Effector memory CD4-positive, alpha-beta T cell (primary cell): ENCODE measurements at places on chromosomes 1 and 21.

- DNase-seq = no peak
These were observed 23.7 kb downstream of the KRTAP10-1 start for GRCh38 chr21:44516342-44516741.

- DNase-seq = no peak
These were observed 33.5 kb upstream of the KLF17 start for GRCh38 chr1:44084998-44085675.

DNA sequence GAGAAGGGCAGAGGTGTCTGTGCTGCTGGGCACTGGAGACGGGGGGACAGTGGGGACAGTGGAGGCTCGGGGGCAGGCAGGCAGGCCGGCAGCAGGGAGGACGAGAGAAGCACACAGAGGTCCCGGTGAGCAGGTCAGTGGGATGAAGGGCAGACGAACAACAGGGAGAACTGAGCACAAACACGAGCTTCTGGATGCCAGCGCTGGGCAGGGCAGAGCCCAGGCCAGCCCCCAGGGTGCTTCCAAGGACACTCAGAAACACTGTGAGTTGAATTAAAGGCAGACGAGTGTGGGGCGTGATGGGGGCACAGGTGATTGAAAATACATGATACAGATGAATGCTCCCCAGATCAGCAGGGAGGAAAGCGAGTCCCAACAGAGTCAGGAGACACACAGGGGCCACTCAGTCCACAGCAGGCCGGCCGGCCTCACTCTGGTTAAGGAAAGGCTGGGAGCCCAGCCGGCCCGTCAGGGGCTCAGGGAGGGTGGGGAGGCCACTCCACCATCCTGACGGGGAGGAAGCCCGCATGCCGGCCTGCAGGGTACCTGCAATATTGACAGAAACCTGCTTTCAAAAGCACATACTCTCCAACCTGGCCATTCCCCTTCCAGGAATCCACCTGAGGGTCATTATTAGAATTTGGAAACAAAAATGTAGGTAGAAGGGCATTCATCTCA, 14.1 kb downstream of the SLC19A1 start:
- DNase-seq = no peak

DNA sequence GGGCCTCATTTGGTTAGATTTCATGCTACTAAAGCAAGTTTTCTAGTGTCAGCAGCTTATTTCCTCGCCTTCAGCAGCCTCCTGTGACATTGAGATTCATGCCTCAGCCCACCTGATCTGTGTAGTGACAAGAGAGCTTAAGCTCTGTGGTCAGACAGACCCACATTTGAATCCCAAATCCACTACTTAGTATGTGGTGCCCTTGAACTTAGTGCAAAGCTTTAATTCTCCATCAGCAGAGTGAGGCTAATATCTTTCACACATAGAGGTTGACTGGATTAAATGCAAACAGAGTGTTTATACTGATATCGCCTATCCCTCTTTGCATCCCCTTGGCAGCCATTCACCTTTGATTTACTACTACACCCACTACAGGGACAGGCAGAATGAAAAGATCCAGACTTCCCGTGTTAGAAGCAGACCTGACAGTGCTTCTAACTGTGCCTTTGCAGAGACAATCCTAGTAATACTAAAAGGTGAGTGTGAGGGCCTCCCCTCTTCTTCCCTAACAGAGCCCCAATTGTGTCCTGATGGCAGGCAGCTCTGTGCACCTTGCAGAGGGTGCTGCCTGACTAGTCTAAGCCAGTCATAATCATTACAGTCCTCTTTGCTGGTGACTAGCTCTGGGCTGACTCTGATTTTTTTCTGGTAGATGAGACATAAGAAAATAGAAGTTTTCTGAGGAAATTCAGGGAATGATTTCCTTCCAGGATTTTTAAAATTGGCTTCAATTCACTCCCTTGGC, 264.0 kb downstream of the CTH start:
- DNase-seq = no peak

DNA sequence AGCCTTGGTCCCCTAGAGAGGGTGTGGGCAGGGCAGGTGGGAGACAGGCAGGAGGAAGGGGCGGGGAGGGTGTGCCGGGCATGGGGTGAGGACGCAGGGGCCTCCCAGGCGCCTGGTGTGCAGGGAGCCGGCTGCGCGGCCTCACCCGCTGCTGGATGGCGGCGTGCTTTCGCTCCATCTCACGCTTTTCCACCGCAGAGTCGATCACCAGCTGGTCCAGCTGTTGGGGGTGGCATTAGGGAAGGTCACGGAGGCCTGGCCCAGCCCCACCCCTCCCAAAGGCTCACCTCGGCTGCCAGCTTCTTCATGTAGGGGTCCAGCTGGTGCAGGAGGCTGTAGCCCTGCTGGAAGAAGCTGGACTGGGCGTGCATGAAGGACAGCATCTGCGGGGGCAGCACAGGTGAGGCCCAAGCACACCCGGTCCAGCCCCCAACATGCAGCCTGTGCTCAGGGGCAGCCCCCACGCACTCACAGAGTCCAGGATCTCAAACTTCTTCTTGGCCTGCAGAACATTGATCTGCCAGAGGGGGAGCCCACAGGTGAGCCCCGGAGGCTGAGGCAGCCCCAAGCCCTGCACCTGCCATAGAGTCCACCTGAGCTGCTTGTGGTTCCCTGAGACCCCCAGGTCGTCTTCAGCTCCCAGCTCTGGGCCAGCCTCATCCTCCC, 7.9 kb downstream of the ACAP3 start:
- DNase-seq = no peak
